ENCODE measurements at places on chromosomes 7 and 10.

- no peak for DNase-seq
Measured at GRCh38 chr10:71493741-71494140, 97.0 kb downstream of the CDH23 start.

GRCh38 chr7:115249080-115249479 is 327.2 kb downstream of the MDFIC start:
- DNase-seq, result no peak

GRCh38 chr7:99108613-99109012 is 35.3 kb downstream of the SMURF1 start:
- no peak for DNase-seq

- no peak for DNase-seq
Measured at GRCh38 chr10:69816521-69816920, 14.8 kb downstream of the COL13A1 start.

GRCh38 chr7:71488308-71488707 is 356.4 kb downstream of the GALNT17 start:
- no peak for DNase-seq

- no peak for DNase-seq
Measured at GRCh38 chr10:614790-615582, 74.5 kb downstream of the DIP2C start.

GRCh38 chr7:1868516-1869165 is 198.6 kb downstream of the ELFN1 start:
- DNase-seq, result no peak

- DNase-seq, result no peak
Measured at GRCh38 chr7:157809154-157809862, 472.5 kb downstream of the DNAJB6 start.

- DNase-seq, result peak; percentile 79
Measured at GRCh38 chr10:94402204-94402842, at the start of gene TBC1D12. TBC1D12 (plus strand) TSS chr10:94402541; CDS start chr10:94402614, 73 bp downstream.

- no peak for DNase-seq
Measured at GRCh38 chr10:29473087-29473356, 161.7 kb downstream of the SVIL start.

- no peak for DNase-seq
Measured at GRCh38 chr7:143329471-143330170, 13.7 kb downstream of the CLCN1 start.

- no peak for DNase-seq
Measured at GRCh38 chr10:99365311-99365710, 36.2 kb downstream of the CNNM1 start.

- DNase-seq, result no peak
Measured at GRCh38 chr7:78007231-78007630, 208.7 kb downstream of the PHTF2 start.

- DNase-seq, result no peak
Measured at GRCh38 chr10:82581940-82582339, 706.9 kb downstream of the NRG3 start.

DNA sequence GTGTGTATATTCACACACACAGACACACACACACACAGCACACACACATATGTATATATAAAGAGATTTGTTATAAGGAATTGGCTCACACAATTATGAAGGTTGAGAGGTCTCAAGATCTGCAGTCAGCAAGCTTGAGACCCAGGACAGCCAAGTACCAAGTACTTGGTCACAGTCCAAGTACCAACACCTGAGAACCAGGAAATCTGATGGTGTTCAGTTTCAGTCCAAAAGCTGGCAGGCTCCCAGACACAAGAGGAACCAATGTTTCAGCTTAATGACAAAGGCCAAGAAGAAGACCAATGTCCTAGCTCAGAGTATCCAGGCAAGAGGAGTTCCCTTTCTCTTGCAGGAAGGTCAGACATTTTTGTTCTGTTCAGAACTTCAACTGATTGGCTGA is 780.2 kb downstream of the MAGI2 start:
- no peak for DNase-seq

- no peak for DNase-seq
Measured at GRCh38 chr10:120607016-120607709, 150.1 kb downstream of the PLPP4 start.

- no peak for DNase-seq
Measured at GRCh38 chr7:3705258-3705657, 404.2 kb downstream of the SDK1 start.

GRCh38 chr10:52030051-52030790 is 283.9 kb upstream of the DKK1 start:
- no peak for DNase-seq

DNA sequence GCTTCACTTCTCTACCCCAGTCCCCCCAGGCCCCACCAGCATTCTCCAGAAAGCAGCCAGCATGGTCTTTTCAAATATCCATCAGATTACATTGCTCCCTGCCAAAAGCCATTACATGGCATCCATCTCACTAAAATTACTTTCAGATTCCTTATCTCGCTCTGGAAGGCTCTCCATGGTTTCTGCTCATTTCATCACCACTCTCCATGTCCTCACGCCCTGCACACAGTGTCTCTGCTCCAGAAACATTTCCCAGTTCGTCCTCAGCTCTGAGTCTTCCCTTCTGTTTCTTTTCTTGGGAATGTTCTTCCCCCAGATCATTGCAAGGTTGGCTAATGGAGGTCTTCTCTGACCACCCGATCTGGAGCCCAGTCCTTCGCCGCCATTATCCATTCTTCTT is 499.1 kb downstream of the KCNMA1 start:
- no peak for DNase-seq

- no peak for DNase-seq
Measured at GRCh38 chr7:116698930-116699721, 27.1 kb downstream of the MET start.

Data from progenitor cell of endocrine pancreas (in vitro differentiated cells).